Spinal cord (tissue), 10 donors: ENCODE measurements at places on chromosomes 16 and 17. TPM values are rescaled to one million over a fixed set of nuclear protein-coding genes. Genes with fewer than 3 reads are reported as not detected.
A peak's percentile ranks its signal among the peaks of the same experiment; 100 is the strongest.

- peak; percentile 16 for DNase-seq
Measured at GRCh38 chr17:28317966-28318758, 838 bp upstream of the TMEM97 start.

- DNase-seq, result no peak
Measured at GRCh38 chr17:60129164-60129563, 20.6 kb upstream of the CA4 start.

- DNase-seq, result no peak
Measured at GRCh38 chr16:1612320-1613111, at the start of gene CRAMP1. Gene CRAMP1 (plus strand): TSS chr16:1612360. CDS start chr16:1614640, 2,280 bp downstream.

The TBC1D3D gene
- 1.1 TPM for total RNA-seq

The BOLA2B gene
- total RNA-seq, result 10.1 TPM

The TNFRSF17 gene
- 0.22 TPM for total RNA-seq
